ENCODE measurements at places on chromosomes 3 and 15. TPM values are rescaled to one million over a fixed set of nuclear protein-coding genes. Genes with fewer than 3 reads are reported as not detected.
A peak's percentile ranks its signal among the peaks of the same experiment; 100 is the strongest.

- DNase-seq, result no peak
These were observed 240.5 kb upstream of the UBE2E1 start for GRCh38 chr3:23565041-23565775.

DNA sequence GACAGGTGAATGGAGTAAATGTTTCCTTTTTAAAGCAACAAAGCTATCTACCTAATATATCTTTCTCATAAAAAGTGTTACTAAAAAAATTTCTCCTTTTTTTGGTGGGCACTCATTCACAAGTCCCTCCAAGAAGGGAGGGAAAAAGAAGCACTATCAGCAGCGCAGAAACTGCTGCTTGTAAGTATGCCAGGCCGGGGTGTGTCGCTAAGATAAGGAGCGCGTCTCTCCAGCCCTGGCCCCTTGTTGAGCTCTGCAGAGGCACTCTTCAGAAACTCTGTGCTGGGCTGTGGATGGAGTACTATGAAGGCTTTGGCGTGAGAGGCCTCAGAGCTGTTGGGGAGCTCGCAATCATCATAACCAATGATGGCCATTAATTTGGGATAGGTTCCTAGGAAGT, 49.1 kb downstream of the ZDHHC3 start:
- DNase-seq, result no peak

- no peak for DNase-seq
These were observed 211.6 kb upstream of the NR2E3 start for GRCh38 chr15:71598741-71599140.

SHC4 gene
- polyA plus RNA-seq, result 5.1 TPM

DNA sequence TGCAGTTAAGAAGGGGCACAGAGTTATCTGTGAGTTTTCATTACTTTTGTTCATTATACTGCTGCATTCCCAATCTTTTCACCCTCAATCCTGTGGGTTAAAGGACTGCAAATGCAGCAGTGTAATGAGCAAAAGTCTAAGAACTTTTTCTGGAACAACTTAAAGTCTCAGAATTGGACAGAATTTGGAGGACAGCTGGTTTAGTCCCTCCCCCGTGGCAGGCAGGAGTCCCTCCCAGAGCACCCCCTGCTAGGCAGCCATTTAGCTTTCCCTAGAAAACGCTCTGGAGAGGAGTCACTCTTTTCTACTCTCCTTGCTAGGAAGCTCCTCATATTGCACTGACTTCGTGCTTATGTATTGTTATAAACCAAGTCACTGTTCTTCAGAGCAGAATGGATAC, 156.3 kb upstream of the UBE2E1 start:
- DNase-seq, result no peak

- DNase-seq, result no peak
These were observed 143.1 kb downstream of the AKAP13 start for GRCh38 chr15:85523530-85523929.

GRCh38 chr3:153456833-153457545, 295.0 kb downstream of the RAP2B start:
- no peak for DNase-seq

ARNT2 gene
- 36.8 TPM for polyA plus RNA-seq

DNA sequence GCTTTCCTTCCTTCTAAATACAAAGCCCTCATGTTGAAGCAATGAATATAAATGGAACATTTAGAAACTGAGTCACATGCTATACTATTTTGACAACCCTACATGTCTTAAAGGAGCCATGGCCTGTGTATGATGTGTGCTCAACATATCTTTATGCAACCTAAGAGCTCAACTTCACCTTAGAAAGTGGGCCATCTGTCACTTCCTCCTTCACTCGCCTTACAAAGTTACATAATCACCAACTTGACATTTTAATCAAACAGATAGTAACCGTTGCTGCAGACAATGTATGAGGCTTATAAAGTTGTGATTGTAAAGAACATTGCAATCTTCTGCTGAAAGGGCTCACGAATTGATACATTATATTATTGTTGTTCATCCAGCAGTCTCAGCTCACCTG, 163.6 kb downstream of the SERPINI1 start:
- DNase-seq, result no peak

GRCh38 chr3:38640661-38641452, 8.6 kb downstream of the SCN5A start:
- no peak for DNase-seq

HIGD2B gene
- polyA plus RNA-seq, result not detected

DNA sequence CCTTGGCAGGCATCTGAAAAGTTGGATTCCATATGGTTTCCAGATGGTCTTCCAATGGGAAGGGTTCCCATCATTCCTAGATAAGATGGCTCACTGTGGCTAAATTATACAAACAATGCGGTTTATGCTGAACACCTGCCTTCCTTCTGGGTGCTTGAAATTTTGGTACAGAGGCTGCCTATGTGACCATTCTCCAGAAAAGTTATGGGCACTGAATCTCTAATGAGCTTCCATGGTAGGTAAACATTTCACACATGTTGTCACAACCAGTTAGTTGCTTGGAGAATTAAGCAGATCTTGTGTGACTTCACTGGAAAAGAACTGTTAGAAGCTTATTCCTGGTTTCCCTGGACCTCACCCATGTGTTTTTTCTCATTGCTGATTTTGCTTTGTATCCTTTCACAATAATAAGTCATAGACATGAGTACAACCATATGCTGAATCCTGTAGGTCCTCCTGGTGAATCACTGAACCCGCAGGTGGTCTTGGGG, 30.1 kb downstream of the PLOD2 start:
- DNase-seq, result no peak

MYO1E gene
- polyA plus RNA-seq, result 44.6 TPM

DNA sequence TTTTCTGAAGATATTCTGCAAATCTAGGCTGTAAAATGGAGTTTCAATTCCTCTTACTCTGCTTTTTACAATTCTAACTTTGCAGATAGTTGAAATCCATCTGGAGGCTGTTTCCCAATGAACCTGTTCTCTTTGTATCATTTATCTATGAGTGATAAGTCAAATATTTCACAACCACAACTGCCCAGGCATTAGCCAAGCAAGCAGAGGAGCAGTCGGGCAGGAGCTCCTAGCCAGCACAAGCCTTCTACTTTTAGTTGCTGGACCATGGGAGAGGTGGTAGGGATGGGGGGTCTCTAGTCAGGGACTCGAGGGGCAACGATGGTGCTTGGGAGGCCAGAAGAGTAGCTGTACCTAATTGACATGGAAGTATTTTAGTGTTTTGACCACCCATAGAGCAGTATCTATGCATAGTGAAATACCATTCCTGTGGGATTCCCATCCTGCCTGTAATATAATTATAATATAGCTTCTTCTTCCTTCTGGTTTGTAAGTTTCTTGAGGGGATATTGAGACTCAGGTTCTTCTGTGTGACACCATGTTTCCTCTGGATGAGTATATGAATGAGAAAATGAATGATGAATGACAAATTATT, 353.5 kb upstream of the IL12A start:
- no peak for DNase-seq

GRCh38 chr15:78454992-78455391, 17.0 kb downstream of the IREB2 start:
- DNase-seq, result no peak

RAB11A gene
- 399 TPM for polyA plus RNA-seq

GRCh38 chr15:27490867-27491595, 520.0 kb downstream of the GABRG3 start:
- no peak for DNase-seq

- DNase-seq, result no peak
These were observed 82.0 kb downstream of the ETFA start for GRCh38 chr15:76229266-76229665.

GRCh38 chr15:52171807-52172206, 19.4 kb downstream of the GNB5 start:
- no peak for DNase-seq

SLC38A3 gene
- polyA plus RNA-seq, result 0.11 TPM

GRCh38 chr15:62726461-62726860, 316.1 kb upstream of the TPM1 start:
- no peak for DNase-seq

CLDN18 gene
- not detected for polyA plus RNA-seq

PGBD4 gene
- 1.6 TPM for polyA plus RNA-seq

GRCh38 chr3:139647866-139648435, 29.8 kb downstream of the NMNAT3 start:
- no peak for DNase-seq

FMN1 gene
- 3.7 TPM for polyA plus RNA-seq

GRCh38 chr3:161305095-161305991, 66.0 kb downstream of the SPTSSB start:
- DNase-seq, result peak; percentile 1

DNA sequence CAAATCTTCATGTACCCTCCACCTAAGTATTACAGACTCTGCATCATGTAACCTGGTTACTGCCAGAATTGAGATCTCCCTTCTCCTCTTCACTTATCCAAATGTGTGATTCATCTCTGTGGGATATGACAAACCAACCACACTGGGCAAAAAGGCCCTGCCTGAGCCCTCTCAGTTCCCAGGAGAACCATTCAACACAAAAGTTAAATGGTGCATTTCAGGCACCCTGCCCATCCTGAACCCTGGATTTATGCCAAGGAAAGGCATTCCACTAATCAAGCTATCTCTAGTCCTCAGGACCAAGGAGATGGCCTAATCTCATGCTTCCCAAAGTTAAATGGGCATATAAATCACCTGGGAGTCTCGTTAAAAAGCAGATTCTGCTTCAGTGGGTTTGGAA, 108.5 kb downstream of the TNIK start:
- peak; percentile 60 for DNase-seq

LSMEM2 gene
- polyA plus RNA-seq, result not detected

CLDN16 gene
- 0.04 TPM for polyA plus RNA-seq

MINDY4B gene
- not detected for polyA plus RNA-seq

DNA sequence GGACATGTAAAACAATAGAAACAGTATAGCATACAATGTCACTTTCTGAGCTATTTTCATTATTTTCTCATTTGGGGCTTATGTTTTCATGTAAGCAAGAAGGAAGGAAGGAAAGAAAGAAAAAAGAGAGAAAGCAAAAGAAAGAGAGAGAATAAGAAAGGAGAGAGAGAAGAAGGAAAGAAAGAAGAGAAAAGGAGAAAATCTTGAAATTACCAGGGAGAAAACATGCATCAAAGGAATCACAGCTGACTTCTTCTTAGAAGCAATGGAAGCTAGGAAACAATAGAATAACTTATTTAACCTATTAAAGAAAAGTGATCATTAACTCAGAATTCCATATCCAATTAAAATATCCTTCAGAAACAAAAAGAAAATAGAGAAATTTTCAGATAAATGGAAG, 471.5 kb downstream of the OCA2 start:
- no peak for DNase-seq

BTLA gene
- not detected for polyA plus RNA-seq

GRCh38 chr15:63185206-63185605, 4.2 kb upstream of the RAB8B start:
- no peak for DNase-seq

- peak; percentile 39 for DNase-seq
These were observed 31.5 kb upstream of the RPS17 start for GRCh38 chr15:82571722-82572222.

GRCh38 chr3:63979093-63979885, 44.0 kb downstream of the PSMD6 start:
- DNase-seq, result no peak

CDAN1 gene
- polyA plus RNA-seq, result 4.4 TPM

DNA sequence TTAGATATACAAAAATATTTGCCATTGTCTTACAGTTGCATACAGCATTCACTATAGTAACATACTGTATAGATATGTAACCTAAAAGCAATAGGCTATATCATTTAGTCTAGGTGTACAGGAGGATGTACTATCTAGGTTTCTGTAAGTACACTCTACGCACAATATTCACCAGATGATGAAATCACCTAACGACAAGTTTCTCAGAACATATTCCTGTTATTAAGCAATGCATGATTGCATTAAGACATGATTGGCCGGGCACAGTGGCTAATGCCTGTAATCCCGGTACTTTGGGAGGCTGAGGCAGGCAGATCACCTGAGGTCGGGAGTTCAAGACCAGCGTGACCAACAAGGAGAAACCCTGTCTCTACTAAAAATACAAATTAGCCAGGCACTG, 14.5 kb upstream of the PRKCI start:
- DNase-seq, result no peak

- DNase-seq, result no peak
These were observed 566.0 kb downstream of the ROBO2 start for GRCh38 chr3:77605865-77606264.

- no peak for DNase-seq
These were observed 59.5 kb downstream of the MINDY2 start for GRCh38 chr15:58830556-58830955.

GOLGA8M gene
- polyA plus RNA-seq, result 0.22 TPM

DNA sequence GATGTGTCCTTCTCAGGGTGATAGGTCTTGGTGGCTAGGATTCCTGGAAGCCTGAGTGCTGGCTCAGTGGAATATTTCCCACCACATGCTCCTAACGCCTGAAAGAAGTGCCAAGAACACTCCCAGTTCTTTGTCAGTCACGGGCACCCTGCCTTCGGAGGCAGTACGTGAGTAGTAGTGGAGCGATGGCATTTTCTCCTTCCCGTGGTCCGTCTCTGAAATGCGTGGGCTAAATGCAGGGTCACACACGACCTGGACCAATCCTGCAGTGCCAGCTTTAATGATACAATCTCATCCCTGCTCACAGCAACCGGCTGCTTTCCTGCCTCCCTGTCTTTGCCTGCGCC, 14.5 kb downstream of the H1-8 start:
- no peak for DNase-seq

USP13 gene
- 15.2 TPM for polyA plus RNA-seq

- DNase-seq, result no peak
These were observed 206.0 kb upstream of the WNT5A start for GRCh38 chr3:55692957-55693558.

DNA sequence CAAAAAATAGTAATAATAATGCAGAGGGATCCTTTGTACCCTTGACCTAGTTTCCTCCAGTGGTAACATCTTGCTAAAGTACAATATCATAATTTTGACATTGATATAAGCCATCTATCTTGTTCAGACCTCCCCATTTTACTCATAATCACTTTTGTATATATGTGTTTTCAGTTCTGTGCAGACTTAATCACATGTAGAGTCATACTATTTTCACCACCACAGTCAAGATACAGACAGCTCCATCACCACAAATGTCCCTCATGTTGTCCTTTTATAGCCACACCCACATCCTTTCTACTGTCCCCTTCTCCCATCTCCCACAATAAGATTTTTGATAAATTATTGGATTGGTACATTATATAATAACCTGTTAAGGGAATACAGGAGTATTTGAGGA, 25.4 kb downstream of the ZNF609 start:
- DNase-seq, result no peak

GRCh38 chr3:8571256-8571655, 69.6 kb downstream of the LMCD1 start:
- no peak for DNase-seq

DNA sequence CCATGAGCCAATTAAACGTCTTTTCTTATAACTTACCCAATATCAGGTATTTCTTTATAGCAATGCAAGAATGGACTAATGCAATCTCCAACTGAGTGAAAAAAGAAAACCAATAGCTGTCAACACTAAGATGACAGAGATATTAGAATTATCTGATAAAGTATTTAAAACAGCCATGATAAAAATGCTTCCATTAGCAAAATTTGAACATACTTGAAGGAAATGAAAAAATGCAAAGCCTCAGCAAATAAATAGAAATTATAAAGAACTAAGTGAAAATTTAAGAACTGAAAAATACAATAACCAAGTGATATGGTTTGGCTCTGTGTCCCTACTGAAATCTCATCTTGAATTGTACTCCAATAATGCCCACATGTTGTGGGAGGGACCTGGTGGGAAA, 99.6 kb downstream of the BOC start:
- DNase-seq, result no peak

GRCh38 chr3:55796533-55796932, 309.4 kb upstream of the WNT5A start:
- no peak for DNase-seq

- no peak for DNase-seq
These were observed 11.6 kb downstream of the ARPP19 start for GRCh38 chr15:52557274-52557641.

MDFIC2 gene
- polyA plus RNA-seq, result not detected

C3orf80 gene
- polyA plus RNA-seq, result not detected

GRAMD1C gene
- 3.0 TPM for polyA plus RNA-seq

Measured in AG04450 (cell line).